Colonic mucosa (tissue), 4 donors: ENCODE measurements at places on chromosomes 3 and 15.
A peak's percentile ranks its signal among the peaks of the same experiment; 100 is the strongest.

DNA sequence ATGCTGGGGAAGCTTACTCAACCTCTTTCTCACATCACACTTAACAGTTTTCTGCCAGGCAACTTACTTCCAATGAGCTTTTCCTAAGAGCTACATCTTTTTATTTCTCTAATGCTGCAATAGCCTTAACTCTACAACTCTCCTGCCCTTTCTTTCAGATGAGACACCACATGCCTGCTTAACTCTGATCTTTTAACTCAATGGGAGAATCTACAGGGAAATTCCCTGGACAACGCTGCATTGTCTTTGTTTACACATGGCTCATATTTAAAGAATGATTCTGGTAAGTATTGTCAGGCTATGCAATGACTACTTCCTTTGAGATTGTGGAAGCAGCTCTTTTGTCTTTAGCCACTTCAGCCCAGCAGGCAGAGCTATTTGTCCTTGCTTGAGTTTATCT lies 353.1 kb upstream of the BCHE start:
- no peaks in the 10 kb centered on the region for H3K27me3 ChIP-seq
- no peaks in the 10 kb centered on the region for H3K36me3 ChIP-seq
- DNase-seq = no peak
- H3K27ac ChIP-seq = no peak overlapping the region
- no peak overlapping the region for H3K4me3 ChIP-seq

DNA sequence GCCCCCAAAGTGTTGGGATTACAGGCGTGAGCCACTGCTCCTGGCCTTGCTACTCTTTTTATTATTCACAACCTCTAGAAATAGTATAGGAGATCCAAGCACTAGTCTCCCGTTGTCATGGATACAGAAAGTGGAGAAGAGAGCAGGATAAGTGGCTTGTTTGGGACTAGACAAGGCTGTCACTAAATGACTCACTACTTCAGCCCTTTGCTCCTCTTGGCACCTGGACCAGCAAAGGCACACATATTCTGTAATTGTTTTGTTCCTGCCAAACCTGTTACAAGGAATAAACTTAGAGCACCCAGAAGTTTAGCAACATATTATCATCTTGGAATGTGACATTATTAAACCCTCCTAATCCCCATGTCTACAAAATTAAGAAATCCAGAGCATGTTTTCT lies 427.2 kb upstream of the THBS1 start:
- DNase-seq = peak; percentile 28
- no peak overlapping the region for H3K4me3 ChIP-seq
- H3K27ac ChIP-seq = peak overlapping the region; percentile 62
- H3K27me3 ChIP-seq = no peaks in the 10 kb centered on the region
- H3K36me3 ChIP-seq = no peaks in the 10 kb centered on the region

- no peaks in the 10 kb centered on the region for H3K4me1 ChIP-seq
- H3K27ac ChIP-seq = no peak overlapping the region
- no peaks in the 10 kb centered on the region for H3K27me3 ChIP-seq
- no peak overlapping the region for H3K4me3 ChIP-seq
- no peaks in the 10 kb centered on the region for H3K36me3 ChIP-seq
- DNase-seq = no peak
Measured at GRCh38 chr15:93617443-93617842, 528.4 kb upstream of the RGMA start.

GRCh38 chr3:21390136-21390535 lies 360.9 kb downstream of the ZNF385D start:
- no peak overlapping the region for H3K27ac ChIP-seq
- H3K4me1 ChIP-seq = no peaks in the 10 kb centered on the region
- H3K36me3 ChIP-seq = no peaks in the 10 kb centered on the region
- DNase-seq = no peak
- no peak overlapping the region for H3K4me3 ChIP-seq

DNA sequence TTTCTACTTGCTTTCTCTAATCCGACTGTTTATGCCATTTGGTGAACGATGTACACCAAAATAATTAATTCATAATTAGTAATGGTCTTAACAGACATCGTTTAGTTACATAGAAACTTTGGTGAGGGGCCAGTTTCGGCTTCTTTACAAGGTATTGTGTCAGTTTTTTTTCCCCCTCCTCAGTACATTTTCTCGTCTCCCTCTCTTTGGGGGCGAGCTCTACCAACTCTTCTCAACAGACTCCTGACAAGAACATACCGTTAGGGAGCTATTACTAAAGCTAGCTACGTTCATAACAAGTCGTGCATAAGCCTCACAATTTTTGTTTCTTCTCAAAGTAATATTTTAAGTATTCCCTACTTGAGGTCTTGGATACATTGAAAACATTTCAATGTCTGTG lies 1.4 kb downstream of the U2SURP start:
- H3K4me1 ChIP-seq = no peaks in the 10 kb centered on the region
- DNase-seq = no peak
- no peak overlapping the region for H3K27ac ChIP-seq
- H3K4me3 ChIP-seq = peak overlapping the region; percentile 65

DNA sequence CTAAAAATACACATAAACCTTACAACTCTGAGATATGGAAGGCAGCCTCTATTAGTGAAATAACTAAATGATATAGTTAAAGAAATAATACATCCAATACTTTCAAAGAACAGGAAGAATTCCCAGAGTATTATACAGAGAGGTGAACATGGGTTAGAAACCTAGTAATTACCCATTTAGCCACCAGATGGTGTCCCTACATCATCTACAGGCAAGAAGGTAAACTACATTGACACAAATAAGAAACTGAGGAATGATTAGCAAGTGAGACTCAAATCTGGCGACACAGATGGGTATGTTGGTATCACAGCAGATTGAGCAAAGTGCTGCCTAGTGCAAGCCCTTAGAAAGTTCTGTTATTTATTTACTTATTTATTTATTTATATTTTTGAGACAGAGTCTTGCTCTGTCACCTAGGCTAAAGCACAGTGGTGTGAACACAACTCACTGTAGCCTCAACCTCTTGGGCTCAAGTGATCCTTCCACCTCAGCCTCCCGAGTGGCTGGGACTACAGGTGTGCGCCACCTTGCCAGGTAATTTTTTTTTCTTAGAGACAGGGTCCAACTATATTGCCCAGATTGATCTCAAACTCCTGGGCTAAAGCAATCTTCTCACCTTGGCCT lies 28.2 kb downstream of the NEK4 start:
- DNase-seq = no peak
- H3K27me3 ChIP-seq = no peaks in the 10 kb centered on the region
- no peak overlapping the region for H3K4me3 ChIP-seq
- no peak overlapping the region for H3K27ac ChIP-seq
- H3K36me3 ChIP-seq = no peaks in the 10 kb centered on the region
- H3K4me1 ChIP-seq = no peaks in the 10 kb centered on the region

DNA sequence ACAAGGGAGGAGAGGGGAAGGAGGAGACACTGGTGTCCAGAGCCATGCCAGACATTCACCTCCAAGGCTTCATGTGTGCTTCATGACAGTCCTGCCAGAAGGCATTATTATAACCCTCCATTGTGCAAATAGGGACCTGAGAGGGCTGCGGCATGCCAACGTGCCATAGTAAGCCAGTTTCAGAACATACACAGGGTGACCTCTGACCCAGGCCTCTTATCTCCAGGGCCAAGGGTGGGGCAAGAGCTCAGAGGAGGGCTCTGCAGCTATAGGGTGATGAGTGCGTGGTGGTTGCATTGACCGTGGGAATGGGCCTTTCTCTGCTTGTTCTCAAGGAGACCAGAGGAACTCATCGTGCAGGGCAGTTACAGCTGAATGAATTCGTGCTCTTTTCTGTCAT lies 9.7 kb upstream of the ACSBG1 start:
- H3K4me3 ChIP-seq = no peak overlapping the region
- DNase-seq = peak; percentile 61
- H3K27ac ChIP-seq = no peak overlapping the region

DNA sequence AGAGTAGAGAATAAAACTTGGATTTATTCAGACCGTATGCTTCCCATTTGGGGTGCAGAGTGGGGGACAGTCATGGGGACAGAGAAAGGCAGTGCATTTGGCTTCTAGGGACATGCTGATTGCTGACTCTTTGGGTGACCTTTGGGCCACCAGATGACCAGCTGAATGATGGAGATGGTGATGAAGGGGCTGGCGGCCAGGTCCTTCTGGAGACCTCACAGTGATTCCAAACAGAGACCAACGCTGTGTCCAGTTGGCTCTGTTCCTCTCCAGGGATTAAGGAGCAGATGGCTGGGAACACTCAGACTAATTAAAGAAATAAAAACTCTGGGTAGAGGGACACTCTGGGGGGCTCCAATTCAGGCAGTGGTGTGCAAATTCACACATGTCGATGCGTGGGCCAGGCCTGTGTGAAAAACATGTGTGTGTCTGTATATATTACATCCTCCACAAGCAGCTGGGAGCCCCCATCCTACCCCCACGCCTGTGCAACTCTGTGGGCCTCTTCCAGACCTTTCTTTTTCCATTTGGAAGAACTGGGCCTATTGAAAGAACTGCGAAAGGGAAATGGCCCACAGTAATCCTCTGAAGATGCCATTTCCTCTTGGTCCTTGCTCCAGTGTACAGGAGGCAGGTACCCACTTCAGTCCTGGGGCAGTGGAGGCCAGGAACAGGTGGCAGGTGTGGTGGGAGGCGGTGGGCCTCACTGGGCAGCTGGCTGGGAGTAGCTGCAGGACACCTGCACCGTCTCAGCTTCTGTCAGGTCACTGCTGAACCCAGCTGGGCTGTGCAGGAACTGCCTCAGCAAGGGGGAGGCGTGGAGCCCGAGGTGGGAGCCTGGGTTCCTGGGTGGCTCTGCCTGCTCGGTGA lies 8.9 kb downstream of the XIRP1 start:
- peaks cover 5% of the 10 kb centered on the region for H3K4me1 ChIP-seq
- no peaks in the 10 kb centered on the region for H3K27me3 ChIP-seq
- H3K4me3 ChIP-seq = no peak overlapping the region
- DNase-seq = no peak
- peak overlapping the region; percentile 18 for H3K27ac ChIP-seq

GRCh38 chr3:32421991-32422859 lies 30.6 kb downstream of the CMTM7 start:
- peak; percentile 93 for DNase-seq
- peaks cover 20% of the 10 kb centered on the region for H3K4me1 ChIP-seq
- no peak overlapping the region for H3K4me3 ChIP-seq
- H3K27ac ChIP-seq = peak overlapping the region; percentile 44
- no peaks in the 10 kb centered on the region for H3K36me3 ChIP-seq

GRCh38 chr3:143775459-143775858 lies 72.8 kb downstream of the SLC9A9 start:
- no peaks in the 10 kb centered on the region for H3K4me1 ChIP-seq
- no peaks in the 10 kb centered on the region for H3K36me3 ChIP-seq
- no peak overlapping the region for H3K4me3 ChIP-seq
- no peak overlapping the region for H3K27ac ChIP-seq
- DNase-seq = no peak

DNA sequence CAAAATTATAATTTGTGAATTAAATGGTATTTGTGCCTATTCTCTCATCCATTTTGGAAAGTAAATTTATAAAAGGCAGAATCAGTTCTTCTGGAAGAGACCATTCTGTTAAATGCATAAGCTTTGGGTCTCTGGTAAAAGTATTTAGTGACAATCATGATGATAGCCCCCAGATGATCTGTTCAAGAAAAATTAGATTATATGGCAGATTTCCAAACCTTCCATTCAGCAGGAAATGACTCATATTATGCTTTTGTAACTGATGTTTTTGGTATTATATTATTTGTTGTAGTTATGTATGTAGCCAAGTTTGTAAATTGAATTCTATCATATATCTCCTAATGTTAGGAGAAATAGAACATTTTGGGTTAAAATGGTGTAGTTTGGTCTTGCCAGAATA lies 340.8 kb upstream of the DPH6 start:
- no peaks in the 10 kb centered on the region for H3K36me3 ChIP-seq
- H3K27ac ChIP-seq = no peak overlapping the region
- H3K4me3 ChIP-seq = no peak overlapping the region
- no peaks in the 10 kb centered on the region for H3K27me3 ChIP-seq
- no peak for DNase-seq

GRCh38 chr3:29937185-29937584 lies 656.3 kb downstream of the RBMS3 start:
- no peaks in the 10 kb centered on the region for H3K27me3 ChIP-seq
- no peak for DNase-seq
- H3K4me1 ChIP-seq = no peaks in the 10 kb centered on the region
- H3K27ac ChIP-seq = no peak overlapping the region
- H3K4me3 ChIP-seq = no peak overlapping the region

GRCh38 chr3:101251441-101251840 lies 68.9 kb downstream of the IMPG2 start:
- no peaks in the 10 kb centered on the region for H3K4me1 ChIP-seq
- DNase-seq = no peak
- no peaks in the 10 kb centered on the region for H3K36me3 ChIP-seq
- no peaks in the 10 kb centered on the region for H3K27me3 ChIP-seq
